ENCODE measurements at places on chromosomes 16 and 17.

- no peak for DNase-seq
These were observed 356.4 kb downstream of the WWOX start for GRCh38 chr16:78455861-78456260.

GRCh38 chr16:17437127-17437720 lies 33.5 kb downstream of the XYLT1 start:
- DNase-seq = no peak

DNA sequence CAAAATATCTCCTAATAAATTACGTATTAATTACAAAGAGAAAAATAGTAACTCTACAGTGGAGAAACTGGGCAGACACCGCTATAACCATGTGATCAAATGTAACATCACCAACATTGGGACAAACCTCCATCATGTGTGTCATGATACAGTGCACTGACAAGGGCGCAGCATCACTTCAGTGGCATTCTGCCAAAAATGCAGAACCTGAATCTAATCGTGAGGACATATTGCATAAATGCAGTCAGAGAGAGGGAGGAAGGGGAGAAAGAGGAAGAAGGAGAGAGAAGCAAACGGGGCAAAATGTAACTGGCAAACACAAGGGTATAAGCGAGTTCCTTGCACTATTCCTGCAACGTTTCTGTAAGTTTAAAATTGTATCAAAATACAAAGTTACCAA lies 74.2 kb upstream of the MARCHF10 start:
- DNase-seq = no peak

DNA sequence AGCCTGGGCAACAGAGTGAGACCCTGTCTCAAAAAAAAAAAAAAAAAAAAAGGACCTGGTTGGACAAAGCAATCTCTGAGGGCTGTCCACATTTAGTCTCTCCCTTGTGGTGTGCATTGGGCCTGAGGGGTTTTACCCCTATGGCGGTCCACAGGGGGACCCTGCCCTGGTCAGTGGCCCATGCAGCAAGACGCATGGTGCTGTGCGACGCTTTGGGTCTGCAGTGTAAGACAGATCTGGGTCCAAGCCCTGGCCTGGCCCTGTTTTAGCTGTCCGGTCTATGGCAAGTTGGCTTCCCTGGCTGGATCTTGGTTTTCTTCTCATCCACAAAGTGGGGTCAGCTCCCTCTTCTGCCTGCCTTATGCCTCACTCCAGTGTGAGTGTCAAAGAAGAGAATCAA lies 123.2 kb upstream of the NLRP1 start:
- DNase-seq = peak; percentile 26

DNA sequence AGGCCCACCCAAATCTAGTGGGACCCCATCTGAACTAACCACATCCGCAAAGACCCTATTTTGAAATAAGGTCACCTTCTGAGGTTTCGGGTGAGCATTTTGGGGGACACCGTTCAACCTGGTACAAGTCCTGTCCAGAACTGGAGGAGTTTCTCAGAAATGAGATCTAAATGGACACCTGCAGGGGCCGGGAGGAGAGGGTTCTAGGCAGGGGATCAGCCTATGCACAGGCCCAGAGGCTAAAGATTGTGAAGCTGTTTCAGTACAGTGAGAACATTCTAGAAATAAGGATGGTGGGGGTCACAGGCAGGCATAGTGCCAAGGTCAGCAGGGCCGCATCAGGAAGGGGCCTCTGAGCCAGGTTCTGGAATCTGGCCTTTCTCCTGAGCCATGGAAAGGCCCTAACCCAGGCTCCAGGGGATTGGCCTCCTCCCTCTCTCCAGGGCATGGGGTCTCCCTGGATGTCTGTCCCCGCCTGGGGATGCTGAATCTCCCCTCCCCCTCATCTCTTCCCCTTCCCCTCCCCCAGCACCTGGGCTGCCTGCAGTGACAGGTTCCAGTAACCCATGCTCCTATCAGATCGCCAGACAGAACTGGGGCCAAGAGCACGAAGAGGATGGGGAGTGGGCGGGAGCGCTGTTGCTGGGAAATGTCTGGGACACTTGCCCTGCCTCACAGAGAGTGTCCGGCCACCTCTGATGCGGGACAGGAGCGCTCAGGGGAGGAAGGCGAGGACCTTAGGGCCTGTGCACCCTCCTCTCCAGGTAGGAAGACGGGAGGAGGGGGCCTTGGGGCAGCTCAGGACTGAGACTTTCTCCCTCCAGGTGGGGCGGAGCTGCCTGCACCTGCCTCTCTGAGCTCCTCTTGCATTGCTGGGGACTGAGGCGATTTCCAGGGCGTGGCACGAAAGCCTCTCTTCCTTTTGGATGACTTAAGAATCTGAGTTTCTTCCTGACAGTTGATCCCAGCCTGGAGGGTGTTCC lies 321.4 kb upstream of the TNRC6C start:
- no peak for DNase-seq

DNA sequence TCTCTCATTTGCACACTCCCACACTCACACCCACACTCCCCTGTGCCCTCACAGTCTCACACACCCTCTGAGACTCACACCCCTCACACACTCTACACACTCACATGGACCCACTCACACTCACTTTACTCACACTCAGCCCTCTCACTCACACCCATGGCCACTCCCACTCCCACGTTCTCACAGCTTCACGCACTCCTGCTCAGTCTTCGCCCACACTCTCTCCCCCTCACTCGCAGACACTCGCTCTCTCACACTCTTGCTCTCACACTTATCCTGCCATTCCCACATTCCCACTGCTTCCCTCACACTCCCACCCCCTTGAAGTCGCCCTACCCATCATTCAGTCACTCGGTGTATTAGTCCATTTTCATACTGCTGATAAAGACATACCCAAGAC lies 47.9 kb downstream of the CCDC182 start:
- DNase-seq = no peak

GRCh38 chr16:68070806-68071517 lies 14.2 kb upstream of the NFATC3 start:
- peak; percentile 51 for DNase-seq

- DNase-seq = no peak
These were observed 40.8 kb downstream of the SLFN12L start for GRCh38 chr17:35496451-35497290.

DNA sequence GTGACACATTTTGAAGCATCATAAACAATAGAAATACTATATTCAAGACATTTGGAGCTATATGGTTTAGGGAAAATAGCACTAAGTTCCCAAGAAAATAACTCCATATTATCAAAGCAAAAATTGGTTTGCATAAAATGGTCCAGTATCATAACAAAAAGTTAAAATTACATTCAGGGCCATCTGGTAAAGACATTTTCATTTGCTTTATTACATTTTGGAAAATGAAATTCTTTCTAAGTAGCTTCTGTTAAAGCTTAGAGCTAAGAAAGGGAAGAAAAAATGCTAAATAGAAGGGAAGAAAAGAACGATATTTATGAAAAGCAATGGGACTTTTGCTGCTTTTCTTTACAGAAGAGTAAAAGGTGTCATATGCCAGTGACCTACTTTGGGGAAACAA lies 155.4 kb upstream of the GOT2 start:
- no peak for DNase-seq
